ENCODE measurements at places on chromosomes 2 and 18.

DNA sequence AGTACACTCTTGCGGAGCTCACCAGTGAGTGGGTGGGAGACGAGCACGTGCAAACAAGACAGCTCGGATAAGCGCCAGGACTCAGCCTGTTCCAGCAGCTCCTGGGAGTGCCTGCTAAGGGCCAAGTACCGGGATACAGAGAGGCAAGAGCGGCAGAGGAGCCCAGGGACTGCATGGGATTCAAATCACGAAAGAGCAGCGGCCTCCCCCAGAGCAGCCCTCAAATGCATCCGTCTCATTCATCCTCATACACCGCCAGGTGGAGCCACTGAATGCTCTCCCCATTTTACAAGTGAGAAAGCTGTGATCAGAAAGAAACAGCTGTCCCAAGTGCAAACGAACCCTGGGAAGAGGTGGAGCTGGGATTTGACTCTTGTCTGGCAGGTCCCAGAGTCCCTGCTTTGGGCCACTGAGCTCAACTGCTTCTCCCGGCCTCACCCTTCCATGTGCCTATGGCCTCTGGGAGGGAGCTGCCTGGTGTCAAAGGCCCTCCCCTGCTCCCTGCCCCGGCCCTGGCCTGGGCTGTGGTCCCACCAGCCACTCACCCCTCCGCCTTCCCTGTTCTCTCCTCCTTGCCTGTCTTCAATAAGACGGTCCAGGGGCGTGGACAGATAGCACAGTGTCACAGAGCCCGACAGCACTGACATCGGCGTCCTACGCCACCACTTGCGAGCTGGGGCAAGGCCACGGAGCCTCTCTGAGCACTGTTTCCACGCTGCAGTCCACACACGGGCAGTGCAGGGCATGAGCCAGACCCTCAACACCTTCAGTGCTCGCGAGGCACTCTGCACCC is 72.8 kb upstream of the TAF1B start:
- DNase-seq, result peak; percentile 4

- no peak for DNase-seq
Measured at GRCh38 chr2:106782681-106783080, 103.3 kb downstream of the ST6GAL2 start.

DNA sequence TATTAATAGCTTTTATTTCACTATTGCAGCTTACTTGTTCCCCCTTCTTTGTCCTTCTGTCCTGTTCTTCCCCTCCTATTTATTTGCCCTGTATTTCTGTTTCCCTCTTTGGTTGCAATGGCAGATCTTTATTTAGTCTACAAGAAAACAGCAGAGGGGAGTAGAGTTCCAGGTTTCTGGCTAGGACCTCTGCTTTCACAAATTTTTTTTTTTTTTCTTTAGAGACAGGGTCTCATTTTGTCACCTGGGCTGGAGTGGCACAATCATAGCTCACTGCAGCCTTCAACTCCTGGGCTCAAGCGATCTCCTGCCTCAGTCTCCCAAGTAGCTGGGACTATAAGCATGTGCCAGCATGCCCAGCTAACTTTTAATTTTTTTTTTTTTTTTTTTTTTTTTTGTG is 188.1 kb upstream of the SPRED2 start:
- DNase-seq, result no peak

GRCh38 chr2:10045561-10046355 is 2.4 kb downstream of the KLF11 start:
- no peak for DNase-seq

DNA sequence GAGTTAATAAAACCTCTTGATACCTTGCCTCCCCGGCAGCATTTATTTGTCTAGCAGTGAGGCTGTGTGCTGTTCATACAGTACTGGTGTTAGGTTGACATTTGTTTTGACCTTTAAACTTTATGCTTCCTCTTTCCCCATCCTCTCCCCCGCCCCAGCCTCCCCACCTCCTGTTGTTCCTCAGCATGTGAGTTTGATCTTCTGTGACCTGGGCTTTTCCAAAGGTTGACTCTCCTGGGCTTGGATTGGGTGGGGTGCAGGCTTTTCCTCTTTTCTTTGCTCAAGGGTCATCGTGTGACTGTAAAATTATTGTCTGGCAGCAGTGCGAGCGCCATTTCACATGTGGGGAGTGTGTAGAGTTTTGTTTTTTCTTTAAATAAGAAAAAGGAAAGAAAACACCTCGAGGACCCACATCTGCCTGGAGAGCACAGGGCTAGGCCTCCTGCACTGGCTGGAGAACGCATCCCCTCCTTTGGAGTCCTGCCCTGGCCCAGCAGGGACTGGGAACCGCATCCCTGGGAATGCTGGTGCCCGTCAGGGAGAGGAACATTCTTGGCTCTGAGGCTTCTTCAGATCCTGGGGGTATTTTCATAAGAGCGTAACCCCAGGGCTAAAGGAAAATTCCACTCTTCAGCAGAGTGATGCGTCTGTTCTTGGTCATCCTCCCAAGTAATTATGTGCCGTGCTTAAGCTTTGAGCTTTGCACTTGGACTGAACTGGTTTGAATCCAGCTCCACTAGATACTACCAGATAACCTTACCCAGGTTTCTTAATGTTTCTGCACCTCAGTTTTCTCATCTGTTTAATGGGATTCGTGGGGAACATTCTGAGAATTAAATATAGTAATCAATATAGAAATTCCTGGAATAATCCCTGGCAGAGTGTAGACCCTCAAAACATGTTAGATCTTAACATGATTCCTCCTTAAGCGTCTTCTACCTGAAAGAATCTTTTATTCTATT is 91.5 kb downstream of the SETBP1 start:
- no peak for DNase-seq

GRCh38 chr18:63016270-63016669 is 300.9 kb downstream of the PHLPP1 start:
- DNase-seq, result no peak

DNA sequence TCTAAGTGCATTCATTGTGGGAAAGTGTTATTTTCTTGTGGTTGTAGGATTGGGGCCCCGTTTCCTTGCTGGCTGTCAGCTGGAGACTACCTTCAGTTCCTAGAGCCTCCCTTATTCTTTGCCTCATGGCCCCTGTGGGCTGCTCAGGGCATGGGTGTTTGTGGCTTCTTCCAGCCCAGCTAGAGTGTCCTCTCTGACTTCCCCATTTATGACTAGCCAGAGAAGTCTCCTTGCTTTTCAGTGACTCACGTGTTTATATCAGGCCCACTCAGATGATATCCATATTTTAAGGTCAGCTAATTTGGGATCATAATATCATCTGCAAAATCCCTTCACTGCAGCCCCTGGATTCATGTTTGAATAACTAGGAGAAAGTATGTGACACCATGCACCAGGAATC is 62.8 kb downstream of the DTNA start:
- no peak for DNase-seq

DNA sequence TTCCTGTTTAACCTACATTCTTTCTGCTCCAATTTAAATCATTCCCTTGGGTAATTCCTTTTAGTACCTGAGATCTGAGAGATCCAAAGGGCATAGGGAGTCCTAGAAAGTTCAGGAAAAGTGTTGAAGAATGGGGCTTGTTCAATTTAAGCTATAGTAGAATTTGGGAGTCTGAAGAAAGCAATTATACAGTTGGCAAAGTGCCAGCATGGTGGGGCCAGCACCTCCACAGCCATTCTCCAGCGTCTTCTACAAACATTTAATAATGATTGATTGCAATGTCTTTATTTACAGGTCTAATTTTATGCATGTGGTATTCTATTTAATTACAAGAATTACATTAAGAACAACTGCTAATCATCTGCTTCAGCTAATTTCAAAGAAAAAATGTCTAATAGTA is 957.7 kb upstream of the GYPC start:
- no peak for DNase-seq

GRCh38 chr2:15772086-15772595 is 168.2 kb upstream of the MYCN start:
- DNase-seq, result no peak

- DNase-seq, result no peak
Measured at GRCh38 chr2:58350484-58350883, 109.4 kb upstream of the FANCL start.

GRCh38 chr2:224360801-224361251 is 41.1 kb downstream of the FAM124B start:
- no peak for DNase-seq

- DNase-seq, result no peak
Measured at GRCh38 chr2:142926445-142926844, 49.0 kb downstream of the KYNU start.

DNA sequence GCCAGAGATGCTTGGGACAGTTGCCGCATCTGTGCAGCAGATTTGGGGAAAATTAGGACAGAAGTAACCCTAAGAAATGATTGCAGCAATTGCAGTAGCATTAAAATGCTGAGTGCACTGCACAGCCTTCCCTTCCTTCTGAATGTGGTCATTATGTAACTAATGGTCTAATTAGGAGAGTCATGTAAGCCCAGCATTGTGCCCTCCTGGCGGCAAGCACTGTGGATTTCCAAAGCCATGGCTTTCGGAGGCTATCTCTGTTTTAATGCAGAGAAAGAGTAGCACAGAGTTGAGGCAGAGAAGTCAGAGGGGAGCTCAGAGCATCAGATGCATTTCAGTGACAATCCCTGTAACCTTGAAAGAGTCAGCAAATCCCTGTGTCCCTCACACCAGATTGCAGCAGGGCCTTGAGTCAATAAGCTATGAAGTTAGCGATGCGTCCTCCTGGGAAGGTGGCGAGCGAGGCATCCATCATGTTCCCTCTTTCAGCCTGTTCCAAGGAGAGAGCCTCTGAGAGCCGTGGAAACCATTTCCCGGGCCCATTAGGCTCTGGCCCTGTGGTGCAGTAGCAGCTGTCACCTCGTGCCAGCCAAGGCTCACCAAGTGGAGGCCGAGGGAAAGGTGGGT is 307.2 kb downstream of the FBXO15 start:
- no peak for DNase-seq

DNA sequence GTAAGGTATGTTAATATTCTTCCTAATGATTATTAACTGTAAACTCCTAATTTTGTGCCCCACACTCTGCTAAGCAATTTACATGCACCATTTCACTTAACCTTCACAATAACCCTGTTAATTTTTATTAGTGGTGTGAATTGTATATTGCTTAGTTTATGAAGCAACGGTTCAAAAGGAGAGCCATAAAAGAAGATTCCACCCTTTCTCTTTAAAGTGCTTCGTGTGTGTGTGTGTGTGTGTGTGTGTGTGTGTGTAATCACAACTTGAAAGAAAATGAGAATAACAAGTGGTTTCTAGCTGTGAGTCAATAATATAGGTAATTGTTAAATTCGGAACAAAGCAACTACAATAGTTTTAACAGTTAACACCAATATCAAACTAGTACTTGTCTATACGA is 60.6 kb downstream of the CCNT2 start:
- no peak for DNase-seq

DNA sequence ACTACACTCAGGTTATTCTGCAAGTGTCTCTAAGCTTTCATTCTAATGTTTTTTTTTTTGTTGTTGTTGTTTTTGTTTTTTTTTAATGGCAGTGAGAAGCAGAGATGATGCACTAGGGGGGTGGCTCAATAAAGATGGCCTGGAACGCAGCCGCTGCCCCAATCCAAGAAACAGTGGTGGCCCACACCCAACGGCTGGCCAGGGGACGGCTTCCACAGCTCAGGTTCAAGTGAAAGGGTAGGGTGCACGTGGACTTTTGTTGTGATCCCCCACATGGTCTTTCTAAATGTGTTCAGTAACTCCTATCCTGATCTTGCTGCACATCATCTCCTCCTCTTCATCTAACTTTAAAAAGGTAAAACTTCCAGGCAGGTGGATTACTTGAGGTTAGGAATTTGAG is 190.1 kb downstream of the NDUFA10 start:
- no peak for DNase-seq

- DNase-seq, result no peak
Measured at GRCh38 chr2:105449076-105449475, 50.2 kb upstream of the FHL2 start.

DNA sequence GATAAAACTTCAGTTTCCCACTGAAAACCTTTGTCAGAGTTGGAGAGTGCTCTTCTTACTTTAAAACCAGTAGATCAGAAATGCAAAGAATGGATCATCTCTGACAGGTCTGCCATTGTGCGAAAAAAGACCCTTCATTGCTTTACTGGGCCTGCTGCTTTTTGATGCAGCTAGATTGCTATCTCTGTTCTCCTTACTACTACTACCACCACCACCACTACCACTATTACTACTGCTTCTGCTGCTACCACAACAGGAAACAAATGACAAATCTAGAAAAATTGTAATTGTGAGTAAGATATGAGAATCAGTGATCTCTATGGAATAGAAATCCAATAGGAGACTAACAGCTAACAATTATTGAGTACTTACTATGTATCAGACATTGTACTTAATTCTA is 85.8 kb downstream of the PKP4 start:
- DNase-seq, result no peak

- DNase-seq, result no peak
Measured at GRCh38 chr2:69624611-69625010, 18.9 kb downstream of the AAK1 start.

DNA sequence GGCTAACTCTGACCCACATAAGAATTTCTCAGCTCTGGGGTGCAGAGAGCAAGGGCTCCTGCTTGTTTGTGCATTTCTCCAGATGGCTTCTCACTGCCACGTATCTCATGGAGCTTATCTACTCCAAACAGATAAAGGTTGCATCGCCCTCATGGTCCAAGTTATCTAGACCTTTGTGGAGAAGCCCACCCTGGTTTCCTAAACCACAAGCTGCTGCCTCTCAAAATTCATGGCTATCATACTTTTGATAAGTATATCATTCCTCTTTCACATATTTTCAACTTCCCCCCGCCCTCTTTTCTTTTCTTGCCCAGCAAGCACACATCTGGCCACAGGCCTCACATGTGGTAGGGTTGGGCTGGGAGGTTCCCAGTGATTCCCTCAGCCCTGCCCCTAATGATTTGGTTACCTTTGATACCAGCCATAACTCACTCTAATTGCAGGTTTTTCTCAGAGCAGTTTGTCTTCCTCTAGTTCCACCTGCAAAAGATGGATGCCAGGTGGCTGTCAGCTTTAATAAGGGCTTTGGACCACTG is 146.0 kb downstream of the RHBDD1 start:
- no peak for DNase-seq

DNA sequence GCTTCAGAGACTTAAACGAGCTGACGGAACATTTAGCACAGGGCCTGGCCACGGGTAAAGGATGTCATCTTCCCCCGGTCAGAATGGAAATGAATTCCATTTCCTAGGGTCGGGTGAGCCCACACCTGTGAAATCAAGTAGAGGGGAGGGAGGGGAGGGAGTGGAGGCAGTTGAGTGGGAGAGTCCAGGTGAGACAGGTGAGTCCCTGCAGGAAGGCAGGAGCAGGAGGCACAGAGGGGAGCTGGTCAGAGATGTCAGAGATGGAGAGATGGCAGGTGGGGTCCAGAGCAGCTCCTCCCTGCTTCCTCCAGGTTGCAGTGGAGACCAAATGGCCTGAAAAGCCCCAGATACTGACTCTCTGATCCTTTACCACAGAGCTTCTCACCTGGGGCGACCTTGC is 55.2 kb downstream of the SH3BP4 start:
- DNase-seq, result no peak
